ENCODE measurements at places on chromosomes 2 and 18. TPM values are rescaled to one million over a fixed set of nuclear protein-coding genes. Genes with fewer than 3 reads are reported as not detected.

- H3K36me3 ChIP-seq = no peaks in the 10 kb centered on the region
- H3K4me3 ChIP-seq = no peak overlapping the region
- H3K4me1 ChIP-seq = no peaks in the 10 kb centered on the region
- no peak overlapping the region for H3K27ac ChIP-seq
- no peaks in the 10 kb centered on the region for H3K27me3 ChIP-seq
- no peak for DNase-seq
Observed at GRCh38 chr2:207183506-207183905, 17.8 kb upstream of the KLF7 start.

AOX1 gene
- total RNA-seq = 2.4 TPM

POTEI gene
- total RNA-seq = not detected

DSEL gene
- total RNA-seq = 24.9 TPM
